ENCODE measurements at places on chromosomes 11 and 22. TPM values are rescaled to one million over a fixed set of nuclear protein-coding genes. Genes with fewer than 3 reads are reported as not detected.

Gene KDM4E
- not detected for total RNA-seq

Gene TBC1D10A
- total RNA-seq, result 23.1 TPM

Gene KLHL35
- 0.57 TPM for total RNA-seq

Gene OSBP
- total RNA-seq, result 56.4 TPM

Gene C11orf16
- total RNA-seq, result not detected

Gene B4GALNT4
- 17.3 TPM for total RNA-seq

Gene RIMBP3C
- not detected for total RNA-seq

Gene FANCF
- 13.5 TPM for total RNA-seq

All from nasal cavity respiratory epithelium epithelial cell of viscerocranial mucosa (primary cell).